ENCODE measurements at places on chromosomes 2 and 18.

DNA sequence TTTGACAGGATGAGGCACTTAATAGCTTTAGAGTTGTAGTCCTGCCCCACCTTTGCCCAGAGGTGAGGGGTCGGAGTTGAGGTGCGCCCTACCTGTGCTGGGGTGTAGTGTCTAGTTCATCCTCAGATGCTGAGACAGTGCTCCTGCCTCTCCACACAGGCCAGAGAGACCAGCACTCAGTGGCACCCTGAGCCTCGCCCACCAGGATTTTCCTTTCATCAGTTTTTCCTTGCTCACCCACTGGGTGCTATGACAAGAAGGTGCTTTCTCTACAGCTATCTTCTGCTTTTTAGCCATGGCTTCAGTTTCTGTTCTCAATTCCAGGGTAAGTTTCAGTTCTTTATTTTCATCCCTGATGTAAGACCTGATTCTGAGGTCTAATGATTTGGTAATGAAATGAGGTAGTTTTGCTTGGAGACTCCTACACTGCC, 16.8 kb upstream of the TMEM131 start:
- no peak for DNase-seq

DNA sequence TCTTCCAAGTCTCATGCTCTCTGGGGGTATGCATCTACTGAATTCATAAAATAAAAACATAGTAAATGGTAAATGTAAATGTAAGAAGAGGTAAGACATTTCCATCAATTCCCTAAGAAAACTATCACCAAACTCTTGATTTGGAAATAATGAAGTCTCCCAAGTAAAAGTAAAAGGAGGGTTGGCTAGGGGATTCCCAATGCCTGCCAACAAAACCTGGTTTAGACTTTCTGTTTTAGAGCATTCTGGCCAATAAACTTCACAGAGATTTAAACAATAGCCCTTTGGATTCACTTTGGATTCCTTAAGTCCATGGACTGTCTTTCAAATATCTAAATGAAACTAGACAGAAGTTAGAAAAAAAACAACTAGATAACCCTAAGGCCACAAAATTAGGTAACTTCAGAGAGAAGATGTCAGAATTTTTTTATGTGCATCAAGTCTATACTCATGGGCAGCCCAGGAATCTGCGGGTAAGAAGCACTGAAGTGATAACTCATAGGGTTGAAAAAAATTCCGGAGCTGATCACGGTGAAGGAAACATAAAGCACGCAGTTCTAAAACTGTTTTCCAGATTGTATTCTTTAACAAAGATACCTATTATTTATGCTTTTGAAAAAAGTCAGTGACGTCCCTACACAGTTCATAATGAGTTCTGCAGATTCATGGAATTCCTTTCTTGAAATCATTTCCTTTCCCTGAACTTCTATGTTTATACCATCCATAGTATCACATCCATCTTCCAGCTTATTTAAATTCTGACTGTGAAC, 263.6 kb downstream of the AFF3 start:
- no peak for DNase-seq

- no peak for DNase-seq
Observed at GRCh38 chr18:8890957-8891464, 185.7 kb downstream of the MTCL1 start.

- no peak for DNase-seq
Observed at GRCh38 chr2:124822516-124822915, 797.4 kb downstream of the CNTNAP5 start.

GRCh38 chr18:7464245-7464966, 102.7 kb upstream of the PTPRM start:
- no peak for DNase-seq

DNA sequence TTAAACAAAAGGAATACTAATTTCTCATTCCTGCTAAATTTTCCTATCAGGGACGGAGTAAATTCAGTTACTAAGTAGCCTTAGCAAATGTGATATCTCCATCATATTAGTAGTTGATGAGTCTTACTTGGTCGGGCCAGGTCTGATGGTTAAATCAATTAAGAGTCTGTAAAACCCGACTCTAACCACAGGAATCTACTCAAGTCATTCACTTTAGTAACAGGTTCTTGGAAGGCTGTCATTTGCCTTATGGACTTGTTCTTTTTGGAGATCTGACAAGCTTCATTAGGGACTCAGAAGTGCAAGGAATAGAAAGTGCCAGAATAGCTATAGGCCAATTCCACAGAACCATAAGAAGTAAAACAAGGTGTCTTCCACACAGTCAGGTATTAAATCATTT, 119.0 kb downstream of the GCA start:
- no peak for DNase-seq

GRCh38 chr2:168819050-168819715, 16.7 kb downstream of the NOSTRIN start:
- DNase-seq = no peak

GRCh38 chr2:383888-384287, 96.0 kb upstream of the ALKAL2 start:
- DNase-seq = no peak

- no peak for DNase-seq
Observed at GRCh38 chr2:227477291-227477690, 5.3 kb downstream of the AGFG1 start.

GRCh38 chr18:26700201-26700600, 151.8 kb upstream of the KCTD1 start:
- no peak for DNase-seq

GRCh38 chr2:219243291-219243761, 1.9 kb downstream of the GLB1L start:
- no peak for DNase-seq

GRCh38 chr2:31053929-31054782, 84.1 kb downstream of the GALNT14 start:
- no peak for DNase-seq

- no peak for DNase-seq
Observed at GRCh38 chr18:76486038-76486437, 9.0 kb downstream of the ZNF516 start.

DNA sequence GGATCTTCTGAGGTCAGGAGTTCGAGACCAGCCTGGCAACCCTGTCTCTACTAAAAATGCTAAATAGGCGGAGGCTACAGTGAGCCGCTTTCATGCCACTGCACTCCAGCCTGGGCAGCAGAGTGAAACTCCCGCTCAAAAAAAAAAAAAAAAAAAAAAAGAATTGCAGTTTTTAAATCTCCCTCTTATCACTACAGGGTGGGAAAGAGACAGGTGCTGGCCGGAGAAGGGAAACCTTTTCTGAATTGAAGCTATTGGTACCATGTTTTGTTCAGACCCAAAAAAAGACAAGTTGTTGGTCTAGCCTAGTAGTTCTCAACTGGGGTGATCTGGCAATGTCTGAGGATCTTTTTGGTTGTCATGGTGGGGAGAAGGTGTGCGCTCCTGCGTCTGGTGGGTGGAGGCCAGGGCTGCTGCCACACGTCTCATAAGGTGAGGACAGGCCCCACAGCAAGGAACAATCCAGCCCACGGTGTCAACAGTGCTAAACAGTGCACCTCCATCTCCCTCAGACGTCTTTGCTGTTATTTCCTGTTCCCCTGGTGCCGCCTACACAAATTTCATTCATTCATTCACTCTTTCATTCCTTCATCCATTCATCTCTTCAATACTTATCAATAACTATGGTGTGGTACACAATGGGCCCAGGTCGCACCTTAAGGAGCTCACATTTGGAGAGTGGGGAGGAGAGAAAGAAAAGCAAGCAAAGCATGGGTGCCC, 28.8 kb upstream of the ODC1 start:
- no peak for DNase-seq

- no peak for DNase-seq
Observed at GRCh38 chr2:160445673-160446072, 47.9 kb downstream of the RBMS1 start.

- DNase-seq = no peak
Observed at GRCh38 chr2:85976106-85976920, 87.5 kb upstream of the ST3GAL5 start.

DNA sequence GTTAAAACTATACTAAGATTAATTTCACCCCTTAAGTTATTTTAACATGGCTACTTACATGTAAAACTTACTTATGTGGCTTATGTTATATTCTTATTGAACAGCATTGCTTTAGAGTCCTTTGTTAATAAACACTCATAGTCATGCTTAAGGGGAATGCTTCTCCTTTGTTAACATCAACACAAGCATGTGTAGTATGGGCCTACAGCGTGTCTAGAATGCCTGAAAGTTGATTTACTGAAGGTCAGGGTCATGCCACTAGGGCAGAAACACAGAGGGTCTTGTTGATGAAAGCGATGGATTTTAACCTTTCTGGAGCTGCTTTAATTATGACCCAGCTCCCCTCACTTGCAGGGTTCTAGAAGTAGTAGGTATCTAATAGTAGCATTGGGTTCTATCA, 159.8 kb upstream of the DLX2 start:
- no peak for DNase-seq

GRCh38 chr2:27735263-27735904, 36.1 kb upstream of the MRPL33 start:
- DNase-seq = no peak

DNA sequence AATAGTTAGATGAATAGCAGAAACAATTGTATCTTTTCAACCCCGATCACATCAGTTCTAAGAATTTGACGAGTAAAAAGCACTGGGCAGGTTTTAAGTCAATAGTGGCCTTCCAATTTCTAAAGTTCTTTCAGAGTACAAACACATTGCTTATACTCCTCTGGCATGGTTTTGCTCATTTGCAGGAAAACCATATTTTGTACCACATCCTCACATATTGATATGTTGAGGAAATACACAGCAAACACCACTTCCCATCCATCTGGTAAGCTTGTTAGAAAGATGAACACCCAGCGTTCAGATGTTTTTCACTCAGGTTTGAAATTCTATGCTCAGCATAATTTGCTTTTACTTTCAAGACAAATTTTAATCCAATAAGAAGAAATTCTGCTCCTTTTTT, 344.6 kb upstream of the ACVR2A start:
- no peak for DNase-seq

DNA sequence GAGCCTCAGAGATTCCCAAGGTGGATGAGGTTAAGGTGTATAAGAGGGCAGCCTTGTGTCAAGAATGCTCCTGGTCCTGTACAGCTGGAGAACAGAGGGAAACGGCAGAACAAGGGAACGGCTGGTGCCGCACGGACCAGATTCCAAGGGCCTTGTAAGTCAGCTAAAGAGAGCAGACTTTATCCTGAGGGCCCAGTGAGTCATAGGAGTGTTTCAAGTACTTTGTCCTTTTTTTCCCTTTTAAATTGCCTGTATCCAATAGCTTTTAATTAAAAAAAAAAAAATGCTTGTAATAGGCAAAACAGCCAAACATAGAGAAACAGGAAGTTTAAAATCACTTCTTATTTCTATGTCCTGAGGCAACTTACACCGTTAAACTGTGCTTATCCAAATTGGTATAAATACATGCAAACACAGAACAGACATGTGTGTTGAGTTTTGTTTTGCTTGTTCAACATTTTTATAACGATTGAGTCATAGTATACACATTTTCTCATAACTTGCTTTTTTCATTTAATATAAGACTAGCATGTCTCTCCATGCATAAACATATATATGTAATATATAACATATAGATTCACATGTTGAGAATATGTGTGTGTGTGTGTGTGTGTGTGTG, 42.1 kb upstream of the EVA1A start:
- no peak for DNase-seq

- no peak for DNase-seq
Observed at GRCh38 chr2:201483342-201483741, 31.8 kb downstream of the STRADB start.

- DNase-seq = no peak
Observed at GRCh38 chr18:5424903-5425664, 118.7 kb downstream of the EPB41L3 start.

DNA sequence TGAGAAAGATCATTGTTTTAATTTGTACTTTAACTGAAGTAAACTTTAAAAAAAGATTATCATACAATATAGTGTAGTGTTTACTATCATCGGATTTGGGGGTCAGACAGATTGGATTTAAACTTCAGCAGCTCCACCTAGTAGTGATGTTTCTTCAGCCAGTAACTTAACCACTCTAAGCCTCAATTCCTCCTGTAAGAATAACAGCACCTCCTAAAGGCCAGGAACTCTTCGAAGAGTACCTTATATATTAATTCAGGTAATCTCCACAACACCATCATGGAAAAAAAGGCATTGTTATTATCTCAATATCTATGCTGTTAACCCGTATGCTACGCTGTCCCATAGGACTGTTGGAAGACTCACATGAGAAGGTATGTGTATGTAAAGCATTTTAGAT, 69.0 kb upstream of the DLGAP1 start:
- DNase-seq = no peak

GRCh38 chr2:107990718-107991117, 4.4 kb downstream of the SLC5A7 start:
- no peak for DNase-seq

- DNase-seq = no peak
Observed at GRCh38 chr2:190382851-190383250, 25.3 kb upstream of the MFSD6 start.

DNA sequence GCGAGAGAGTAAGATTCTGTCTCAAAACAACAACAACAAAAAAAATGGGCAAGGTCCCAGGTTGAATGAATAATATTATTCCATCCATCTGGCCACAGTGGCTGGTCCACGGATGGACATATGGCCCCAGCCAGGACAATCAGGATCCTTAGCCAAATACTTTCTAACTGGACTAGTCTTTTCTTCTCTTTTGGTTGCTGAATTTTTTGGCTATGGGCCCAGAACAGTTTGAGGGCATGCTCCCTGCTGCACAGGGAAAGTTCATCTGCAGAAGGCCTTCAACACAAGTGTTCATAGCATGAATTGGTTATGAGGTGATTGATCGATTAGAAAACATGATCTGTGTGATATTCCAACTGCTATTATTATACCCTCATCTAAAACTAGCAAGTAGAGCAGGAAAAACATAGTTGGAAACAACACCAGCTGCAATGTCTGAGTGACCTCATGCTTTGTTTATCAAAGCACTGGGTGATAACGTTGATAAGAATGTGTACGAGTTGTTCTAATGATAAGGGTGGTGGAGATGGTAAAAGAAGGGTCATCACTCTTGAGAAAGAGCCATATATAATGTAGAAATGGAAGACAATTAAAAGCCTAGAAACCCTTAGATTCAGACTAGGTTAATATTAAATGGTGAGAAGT, 47.8 kb upstream of the RNF103 start:
- DNase-seq = no peak

- DNase-seq = no peak
Observed at GRCh38 chr18:62512996-62513395, 9.8 kb upstream of the ZCCHC2 start.

DNA sequence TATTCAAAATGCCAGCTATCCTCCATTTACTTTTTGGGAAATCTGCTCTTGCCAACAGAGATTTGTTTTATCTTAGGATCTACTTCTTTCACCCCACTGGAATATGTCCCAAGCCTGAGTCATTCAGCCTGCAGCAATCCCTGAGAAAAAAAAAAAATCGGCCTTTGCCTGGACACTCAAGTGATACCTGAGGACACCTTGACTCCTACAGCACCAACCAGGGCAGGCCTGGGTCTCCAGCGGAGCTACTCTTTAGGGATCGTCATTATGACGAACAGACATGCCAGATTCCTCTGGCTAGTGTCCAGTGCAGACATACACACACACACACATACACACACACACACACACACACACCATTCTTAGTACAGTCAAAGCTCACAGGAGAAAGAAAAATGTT, 2.2 kb upstream of the UGT1A6 start:
- no peak for DNase-seq

- DNase-seq = no peak
Observed at GRCh38 chr18:50696436-50696835, 123.4 kb downstream of the MRO start.

All from amygdala (tissue), 56 donors.